Lower lobe of right lung (tissue), 2 donors: ENCODE measurements at places on chromosomes 16 and 17. TPM values are rescaled to one million over a fixed set of nuclear protein-coding genes. Genes with fewer than 3 reads are reported as not detected.

SNX11 gene
- total RNA-seq = 19.7 TPM

ANKRD40CL gene
- not detected for total RNA-seq

- DNase-seq = no peak
Measured at GRCh38 chr17:17200311-17200710, 5.8 kb downstream of the PLD6 start.

DNA sequence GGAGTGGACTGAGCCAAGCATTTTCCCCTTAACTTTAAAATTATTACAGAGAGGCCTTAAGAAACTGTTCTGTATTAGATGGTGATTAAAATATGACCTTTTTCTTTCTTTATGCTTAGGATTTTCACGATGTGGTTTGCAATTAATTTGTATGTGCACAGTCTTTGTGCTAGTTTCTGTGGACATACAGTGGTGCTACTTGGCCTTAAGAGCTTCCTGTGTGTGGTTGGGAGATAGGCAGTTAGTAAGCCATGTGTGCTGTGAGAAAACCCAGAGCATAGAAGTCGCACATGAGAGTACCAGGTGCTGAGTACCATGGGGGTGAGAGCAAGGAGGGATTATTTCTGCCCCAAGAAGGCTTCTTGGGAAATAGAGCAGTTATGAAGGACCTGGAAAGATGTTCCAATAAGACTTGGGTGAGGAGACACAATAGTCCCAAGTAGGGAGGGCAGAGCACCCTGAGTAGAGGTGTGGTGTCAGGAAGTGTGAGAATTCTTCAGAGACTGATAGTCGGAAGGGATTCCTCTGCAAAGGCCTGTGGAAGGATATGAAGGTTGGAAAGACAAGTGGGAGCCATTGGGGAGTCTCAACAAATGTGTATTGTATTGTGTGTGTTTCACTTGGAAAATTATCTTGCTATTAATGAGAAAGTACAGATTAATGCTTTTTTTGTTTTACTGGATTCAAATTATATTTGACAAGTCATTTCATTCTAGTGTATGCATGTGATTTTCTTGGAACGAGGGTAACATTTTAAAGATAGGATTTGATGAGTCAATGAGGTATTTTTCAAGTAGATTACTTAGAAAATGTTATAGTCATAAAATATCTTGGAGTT lies 239.9 kb downstream of the PRKCA start:
- no peak for DNase-seq

DNA sequence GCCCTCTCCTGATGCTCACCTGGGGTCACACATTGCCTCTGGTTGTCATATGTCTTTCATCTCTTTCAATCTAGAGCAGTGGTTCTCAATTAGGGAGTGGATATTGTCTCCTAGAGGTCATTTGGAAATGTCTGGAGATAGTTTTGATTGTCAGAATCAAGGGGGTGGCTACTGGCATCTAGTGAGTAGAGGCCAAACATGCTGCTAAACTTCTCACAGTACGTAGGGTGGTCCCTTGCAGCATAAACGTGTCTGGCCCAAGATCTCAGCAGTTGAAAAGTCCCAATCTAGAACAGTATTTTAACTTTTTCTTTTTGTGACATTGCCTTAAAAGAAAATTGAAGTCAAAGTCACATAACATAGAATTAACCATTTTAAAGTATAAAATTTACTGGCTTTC lies 30.5 kb upstream of the SLC5A10 start:
- no peak for DNase-seq
